ENCODE measurements at places on chromosomes 2 and 18. TPM values are rescaled to one million over a fixed set of nuclear protein-coding genes. Genes with fewer than 3 reads are reported as not detected.

GRCh38 chr18:9124824-9125223 lies 11.8 kb upstream of the ANKRD12 start:
- no peak for DNase-seq

DNA sequence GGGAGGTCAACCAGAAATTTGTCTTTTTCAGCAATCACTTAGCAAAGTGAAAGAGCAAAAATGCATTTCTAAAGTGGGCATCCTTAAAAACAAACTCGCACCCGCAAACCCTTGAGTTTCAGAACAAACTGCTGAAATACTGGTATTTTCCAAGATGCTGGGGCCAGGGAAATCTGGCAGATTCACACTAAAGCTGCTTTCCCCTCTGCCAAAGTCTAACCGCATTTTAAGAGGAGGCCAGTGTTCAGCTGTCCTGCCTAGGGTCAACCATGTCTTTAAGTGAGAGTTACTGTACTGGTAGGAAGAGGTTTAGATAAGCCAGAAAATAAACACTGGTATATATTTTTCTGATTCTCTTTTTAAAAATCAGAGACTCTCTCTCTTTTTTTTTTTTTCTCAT lies 55.9 kb downstream of the ACVR1 start:
- no peak for DNase-seq

- no peak for DNase-seq
These were observed 334.5 kb downstream of the PTPRM start for GRCh38 chr18:7901657-7902056.

DNA sequence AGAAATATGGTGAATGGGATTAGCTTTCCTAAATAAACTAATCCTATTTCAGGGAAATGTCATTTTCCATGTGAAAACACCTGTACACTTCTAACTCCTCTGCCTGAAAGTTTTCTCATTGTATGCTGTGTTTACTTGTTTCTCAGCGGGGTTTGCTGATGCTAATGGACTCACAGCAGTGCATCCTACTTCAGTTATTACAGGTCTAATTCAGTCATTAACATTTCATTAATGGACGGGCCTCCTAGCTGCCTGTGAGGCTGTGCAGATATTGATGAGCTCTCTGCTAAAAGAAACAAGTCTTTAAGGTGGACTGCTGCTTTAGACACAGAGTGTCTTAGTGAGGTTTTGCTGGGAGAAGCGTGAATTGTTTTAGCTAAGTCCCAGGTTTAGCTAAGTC lies 1342.0 kb upstream of the ZEB2 start:
- no peak for DNase-seq

DNA sequence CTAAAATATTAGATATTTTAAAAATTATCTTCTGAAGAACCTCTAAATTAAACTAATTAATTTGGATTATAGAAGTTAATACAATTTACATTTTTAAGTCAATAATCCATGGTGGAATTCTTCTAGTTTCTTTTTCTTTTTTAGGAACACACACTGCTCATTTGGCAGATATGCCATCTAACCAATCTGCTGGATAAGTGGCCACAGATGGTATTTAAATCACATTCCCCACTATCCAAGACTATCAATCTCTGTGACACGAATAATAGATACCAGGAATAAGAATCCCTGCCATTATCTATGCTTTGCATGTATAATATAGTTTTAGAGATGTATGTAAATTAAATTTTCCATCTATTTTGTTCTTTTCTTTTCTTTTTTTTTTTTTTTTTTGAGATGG lies 58.5 kb downstream of the CABYR start:
- no peak for DNase-seq

GRCh38 chr2:236783417-236784020 lies 213.9 kb downstream of the ACKR3 start:
- DNase-seq, result no peak

- no peak for DNase-seq
These were observed 62.8 kb downstream of the BOD1L2 start for GRCh38 chr18:57209713-57210106.

Gene HTR2B
- not detected for total RNA-seq

Gene GKN2
- total RNA-seq, result not detected

Gene EDAR
- total RNA-seq, result not detected

Gene CYP27C1
- total RNA-seq, result 1.5 TPM

Gene FRZB
- 9.6 TPM for total RNA-seq

Gene KLHL29
- total RNA-seq, result 11.0 TPM
